ENCODE measurements at places on chromosomes 12 and 14.
A peak's percentile ranks its signal among the peaks of the same experiment; 100 is the strongest.

DNA sequence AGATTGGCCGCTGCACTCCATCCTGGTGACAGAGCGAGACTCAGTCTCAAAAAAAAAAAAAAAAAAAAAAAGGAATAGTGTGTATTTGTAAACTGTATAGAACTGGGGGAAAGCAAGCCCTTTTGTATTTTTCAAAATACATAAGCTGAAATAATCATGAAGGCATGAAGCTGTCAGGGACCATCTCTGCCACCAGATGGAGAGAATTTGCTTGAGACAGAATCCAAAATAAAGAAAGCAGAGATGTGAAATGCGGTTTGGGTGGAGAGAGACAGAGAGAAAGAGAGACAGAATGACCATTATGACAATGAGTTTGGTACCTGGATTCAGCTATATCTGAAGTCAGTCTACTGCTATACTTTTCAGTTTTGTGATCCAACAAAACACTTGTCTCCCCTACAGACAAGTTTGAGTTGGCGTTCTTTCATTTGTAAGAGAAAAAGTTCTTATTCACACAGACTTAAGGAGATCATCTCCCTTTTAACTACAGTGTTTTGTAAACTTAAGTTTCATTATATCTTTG, 155.7 kb upstream of the LRIG3 start:
- no peaks in the 10 kb centered on the region for H3K36me3 ChIP-seq
- H3K27ac ChIP-seq: no peak overlapping the region
- no peaks in the 10 kb centered on the region for H3K27me3 ChIP-seq
- H3K4me1 ChIP-seq: peaks cover 6% of the 10 kb centered on the region
- DNase-seq: no peak

DNA sequence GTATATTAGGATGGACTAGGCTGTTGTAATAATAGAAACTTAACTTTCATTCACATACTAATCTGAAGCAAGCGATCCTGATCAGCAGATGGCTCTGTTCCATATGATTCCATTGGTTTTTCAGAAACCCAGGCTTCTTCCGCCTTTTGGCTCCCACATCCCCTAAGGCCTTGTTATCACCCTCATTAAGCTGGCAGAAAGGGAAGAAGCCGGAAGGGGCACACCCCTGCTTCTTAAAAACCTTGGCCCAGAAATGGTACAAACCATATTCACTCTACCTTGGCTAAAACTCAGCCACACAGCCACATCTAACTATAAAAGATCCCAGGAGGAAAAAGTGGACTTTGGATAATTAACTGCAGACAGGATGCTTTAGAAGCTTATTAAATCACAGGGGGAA, 329.2 kb downstream of the PCNX1 start:
- no peaks in the 10 kb centered on the region for H3K27me3 ChIP-seq
- H3K4me1 ChIP-seq: peaks cover 13% of the 10 kb centered on the region
- H3K4me3 ChIP-seq: peak overlapping the region; percentile 10

- H3K27ac ChIP-seq: no peak overlapping the region
- DNase-seq: no peak
- no peak overlapping the region for H3K4me3 ChIP-seq
- no peaks in the 10 kb centered on the region for H3K36me3 ChIP-seq
- H3K4me1 ChIP-seq: peaks cover 9% of the 10 kb centered on the region
These were observed 1.4 kb upstream of the MAP4K5 start for GRCh38 chr14:50533806-50534205.

DNA sequence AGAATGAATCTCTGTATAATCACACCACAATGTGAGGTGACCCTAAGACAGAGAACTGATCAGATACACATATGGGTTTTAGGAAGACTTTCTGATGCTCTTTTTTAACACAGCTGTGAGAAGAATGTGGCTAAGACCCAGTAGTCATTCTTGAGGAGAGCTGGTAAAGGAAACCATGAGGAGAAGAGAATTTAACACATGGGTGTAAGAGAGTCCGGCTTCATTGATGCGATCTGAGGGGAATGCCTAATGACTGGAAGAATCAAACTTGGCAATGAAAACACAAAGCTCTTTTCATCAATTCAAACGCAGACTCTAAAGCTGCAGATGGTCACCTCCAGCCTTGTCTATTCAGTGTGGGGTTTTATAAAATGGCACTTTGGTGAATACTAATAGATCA, 79.3 kb downstream of the FOXA1 start:
- no peak overlapping the region for H3K27ac ChIP-seq
- no peaks in the 10 kb centered on the region for H3K27me3 ChIP-seq
- DNase-seq: no peak
- no peak overlapping the region for H3K4me3 ChIP-seq
- no peaks in the 10 kb centered on the region for H3K4me1 ChIP-seq
- H3K36me3 ChIP-seq: no peaks in the 10 kb centered on the region

DNA sequence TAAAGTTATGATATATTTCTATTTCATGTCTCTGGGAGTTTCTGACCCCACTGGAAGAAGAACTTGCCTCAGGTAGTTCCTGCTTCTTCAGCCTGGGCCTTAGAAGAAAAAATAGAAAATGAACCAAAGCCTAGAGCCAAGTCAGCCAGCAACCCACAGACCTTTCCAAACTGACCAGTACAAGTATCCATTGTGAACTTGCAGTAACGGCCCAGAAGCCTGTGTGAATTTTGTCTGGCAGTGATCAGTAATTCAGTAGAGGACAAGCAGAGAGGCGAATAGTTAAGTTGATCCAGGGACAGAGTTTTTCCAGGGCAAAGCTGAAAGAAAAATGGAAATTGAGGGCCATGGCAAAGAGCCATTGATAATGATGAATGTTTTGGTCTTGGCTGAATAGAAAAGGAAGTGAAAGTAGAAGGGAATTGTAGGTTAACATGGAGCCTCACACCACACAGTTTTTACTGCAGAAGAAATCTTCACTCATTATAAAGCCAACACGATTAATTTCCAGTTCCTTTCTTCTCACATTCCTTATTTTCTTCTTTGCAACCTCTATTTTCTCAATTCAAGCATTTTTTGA, 311.8 kb downstream of the BTG1 start:
- H3K4me3 ChIP-seq: no peak overlapping the region
- H3K36me3 ChIP-seq: no peaks in the 10 kb centered on the region
- H3K27me3 ChIP-seq: no peaks in the 10 kb centered on the region
- H3K4me1 ChIP-seq: no peaks in the 10 kb centered on the region
- DNase-seq: no peak
- H3K27ac ChIP-seq: no peak overlapping the region

- no peak overlapping the region for H3K27ac ChIP-seq
- H3K27me3 ChIP-seq: no peaks in the 10 kb centered on the region
- no peaks in the 10 kb centered on the region for H3K4me1 ChIP-seq
- no peak for DNase-seq
- no peak overlapping the region for H3K4me3 ChIP-seq
These were observed 25.0 kb downstream of the SNX6 start for GRCh38 chr14:34604995-34605394.

- H3K36me3 ChIP-seq: no peaks in the 10 kb centered on the region
- H3K4me1 ChIP-seq: no peaks in the 10 kb centered on the region
- H3K27me3 ChIP-seq: no peaks in the 10 kb centered on the region
- no peak overlapping the region for H3K4me3 ChIP-seq
- H3K27ac ChIP-seq: no peak overlapping the region
- DNase-seq: no peak
These were observed 41.1 kb downstream of the GUCY2C start for GRCh38 chr12:14655284-14655683.

GRCh38 chr14:54599966-54600716, 33.2 kb downstream of the SAMD4A start:
- no peaks in the 10 kb centered on the region for H3K27me3 ChIP-seq
- peaks cover 33% of the 10 kb centered on the region for H3K4me1 ChIP-seq
- no peak overlapping the region for H3K4me3 ChIP-seq
- DNase-seq: peak; percentile 49

GRCh38 chr12:44874981-44875416, 1.1 kb downstream of the NELL2 start:
- peak overlapping the region; percentile 96 for H3K27ac ChIP-seq
- peak overlapping the region; percentile 95 for H3K4me3 ChIP-seq
- DNase-seq: peak; percentile 51
- H3K27me3 ChIP-seq: no peaks in the 10 kb centered on the region
- H3K4me1 ChIP-seq: peaks cover 15% of the 10 kb centered on the region

GRCh38 chr14:26597071-26597588, 703 bp downstream of the NOVA1 start:
- H3K4me3 ChIP-seq: peak overlapping the region; percentile 78
- peak overlapping the region; percentile 43 for H3K27ac ChIP-seq
- DNase-seq: no peak
- H3K4me1 ChIP-seq: peaks cover 21% of the 10 kb centered on the region

- no peak overlapping the region for H3K4me3 ChIP-seq
- H3K27me3 ChIP-seq: peaks cover 35% of the 10 kb centered on the region
- H3K4me1 ChIP-seq: no peaks in the 10 kb centered on the region
- no peak for DNase-seq
These were observed 64.9 kb upstream of the CATSPERB start for GRCh38 chr14:91796617-91797347.

- no peaks in the 10 kb centered on the region for H3K4me1 ChIP-seq
- no peaks in the 10 kb centered on the region for H3K36me3 ChIP-seq
- H3K4me3 ChIP-seq: no peak overlapping the region
- DNase-seq: no peak
These were observed 42.6 kb downstream of the SAMD4A start for GRCh38 chr14:54609576-54609975.

DNA sequence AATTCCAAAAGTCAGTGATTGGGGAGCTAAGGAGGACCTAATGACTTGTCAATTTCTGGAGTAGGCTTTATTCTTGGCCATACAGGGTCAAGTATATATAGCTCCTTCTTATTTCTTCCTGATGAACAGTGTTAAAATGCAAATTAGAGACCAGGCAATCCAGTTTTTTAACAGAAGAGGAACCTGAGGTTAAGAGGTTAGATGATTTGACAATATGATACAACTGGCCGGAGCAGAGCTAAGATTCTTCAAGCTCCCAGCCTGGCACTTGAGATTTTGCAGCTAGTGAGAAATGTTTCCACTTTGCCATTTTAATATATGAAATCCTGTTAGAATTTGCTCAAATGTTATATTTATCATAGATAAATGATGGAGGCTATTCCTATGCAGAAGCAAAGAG, 204.0 kb downstream of the SSPN start:
- H3K36me3 ChIP-seq: no peaks in the 10 kb centered on the region
- H3K4me3 ChIP-seq: no peak overlapping the region
- H3K4me1 ChIP-seq: no peaks in the 10 kb centered on the region
- no peak overlapping the region for H3K27ac ChIP-seq

- H3K4me1 ChIP-seq: no peaks in the 10 kb centered on the region
- peaks cover 31% of the 10 kb centered on the region for H3K36me3 ChIP-seq
- H3K27ac ChIP-seq: no peak overlapping the region
- H3K4me3 ChIP-seq: no peak overlapping the region
- no peaks in the 10 kb centered on the region for H3K27me3 ChIP-seq
These were observed 20.2 kb downstream of the TCHP start for GRCh38 chr12:109920261-109920780.

DNA sequence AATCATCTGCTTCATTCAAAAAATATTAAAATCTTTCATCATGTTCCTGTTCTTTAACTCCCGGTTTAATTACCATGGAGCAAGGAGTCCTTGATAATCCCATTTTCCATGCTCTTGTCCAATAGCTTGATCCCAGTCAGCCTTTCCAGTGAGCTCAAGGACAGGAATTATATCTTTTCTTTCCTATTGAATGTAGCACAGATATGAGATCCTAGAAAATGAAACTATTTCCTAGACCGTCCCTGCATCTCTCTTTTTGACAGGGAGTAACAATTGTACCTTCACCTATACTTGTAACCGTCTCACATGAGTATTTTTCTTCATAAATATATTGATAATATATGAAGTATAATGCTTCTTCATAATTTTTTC, 35.6 kb downstream of the PIK3C2G start:
- H3K4me1 ChIP-seq: no peaks in the 10 kb centered on the region
- H3K27ac ChIP-seq: no peak overlapping the region
- H3K36me3 ChIP-seq: no peaks in the 10 kb centered on the region
- DNase-seq: no peak
- no peaks in the 10 kb centered on the region for H3K27me3 ChIP-seq

DNA sequence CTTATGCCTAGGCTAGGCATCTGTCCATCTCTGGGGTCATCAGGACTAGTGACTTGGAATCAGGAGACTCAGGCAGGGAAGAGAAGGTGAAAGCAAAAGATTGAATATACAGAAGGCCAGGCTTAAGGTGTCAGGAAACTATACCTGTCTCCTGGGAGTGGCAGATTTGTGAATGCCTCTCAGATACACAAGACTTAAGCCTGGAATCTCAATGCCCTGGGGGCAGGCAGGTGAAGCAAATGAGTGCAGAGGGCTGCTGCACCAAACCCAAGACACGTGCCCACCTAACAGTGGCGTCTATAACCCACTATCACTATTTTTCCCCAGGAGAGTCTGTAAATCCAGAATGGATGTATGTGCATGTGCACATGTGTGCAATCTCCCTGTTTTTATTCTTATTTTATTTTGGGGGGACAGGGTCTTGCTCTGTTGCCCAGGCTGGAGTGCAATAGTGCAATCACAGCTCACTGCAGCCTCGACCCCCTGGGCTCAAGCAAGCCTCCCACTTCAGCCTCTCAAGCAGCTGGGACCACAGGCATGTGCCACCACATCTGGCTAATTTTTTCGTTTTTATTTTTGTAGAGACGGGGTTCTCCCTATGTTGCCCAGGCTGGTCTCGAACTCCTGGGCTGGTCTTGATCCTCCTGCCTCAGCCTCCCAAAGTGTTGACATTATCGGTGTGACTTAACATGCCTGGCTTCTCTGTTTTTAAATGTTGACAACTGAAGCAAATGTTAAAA, 31.9 kb upstream of the FOS start:
- no peaks in the 10 kb centered on the region for H3K27me3 ChIP-seq
- H3K4me3 ChIP-seq: no peak overlapping the region
- H3K4me1 ChIP-seq: peaks cover 31% of the 10 kb centered on the region
- H3K27ac ChIP-seq: no peak overlapping the region
- H3K36me3 ChIP-seq: no peaks in the 10 kb centered on the region

DNA sequence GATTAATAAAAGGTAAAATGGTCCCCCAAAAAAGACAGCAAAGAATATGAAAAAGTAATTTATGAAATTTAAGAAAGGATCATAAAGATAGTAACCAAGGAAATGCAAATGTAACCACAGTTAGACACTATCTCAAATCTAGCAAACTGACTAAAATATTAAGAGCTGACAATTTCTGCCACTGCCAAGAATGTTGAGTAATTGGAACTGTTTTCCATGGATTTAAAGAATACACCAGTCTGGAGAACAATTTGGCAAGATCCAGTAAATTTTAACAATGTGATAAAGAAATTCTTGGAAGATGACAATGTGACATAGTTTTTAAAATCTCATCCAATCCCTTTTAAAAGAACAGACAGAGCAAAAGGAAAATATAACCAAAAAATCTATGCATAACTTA, 798.0 kb upstream of the MGAT4C start:
- H3K27me3 ChIP-seq: no peaks in the 10 kb centered on the region
- no peaks in the 10 kb centered on the region for H3K36me3 ChIP-seq
- no peak for DNase-seq
- no peak overlapping the region for H3K4me3 ChIP-seq
- peaks cover 8% of the 10 kb centered on the region for H3K4me1 ChIP-seq
- H3K27ac ChIP-seq: no peak overlapping the region

DNA sequence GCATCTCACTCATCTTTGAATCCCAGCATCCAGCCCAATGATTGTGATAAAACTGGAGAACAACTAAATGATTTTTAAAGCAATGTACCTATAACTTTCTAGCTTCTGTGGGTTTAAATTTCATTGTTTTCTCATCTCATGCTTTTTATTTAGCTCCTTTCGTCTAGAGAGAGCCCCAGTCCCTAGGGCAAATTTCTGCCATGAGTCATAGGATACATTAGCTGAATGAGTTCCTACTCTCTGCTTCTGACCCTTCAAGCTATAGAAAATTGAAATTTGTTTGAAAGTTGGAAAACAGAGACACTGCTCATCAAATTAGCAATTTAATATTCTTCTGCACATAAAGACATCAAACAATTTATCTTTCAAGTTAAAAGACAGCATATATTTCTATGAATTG, 113.9 kb downstream of the KIF21A start:
- H3K4me1 ChIP-seq: no peaks in the 10 kb centered on the region
- H3K27ac ChIP-seq: no peak overlapping the region
- no peaks in the 10 kb centered on the region for H3K36me3 ChIP-seq
